ENCODE measurements at places on chromosomes 5 and 9.
A peak's percentile ranks its signal among the peaks of the same experiment; 100 is the strongest.

- peak; percentile 66 for DNase-seq
Measured at GRCh38 chr5:1744393-1745122, 55.1 kb downstream of the MRPL36 start.

DNA sequence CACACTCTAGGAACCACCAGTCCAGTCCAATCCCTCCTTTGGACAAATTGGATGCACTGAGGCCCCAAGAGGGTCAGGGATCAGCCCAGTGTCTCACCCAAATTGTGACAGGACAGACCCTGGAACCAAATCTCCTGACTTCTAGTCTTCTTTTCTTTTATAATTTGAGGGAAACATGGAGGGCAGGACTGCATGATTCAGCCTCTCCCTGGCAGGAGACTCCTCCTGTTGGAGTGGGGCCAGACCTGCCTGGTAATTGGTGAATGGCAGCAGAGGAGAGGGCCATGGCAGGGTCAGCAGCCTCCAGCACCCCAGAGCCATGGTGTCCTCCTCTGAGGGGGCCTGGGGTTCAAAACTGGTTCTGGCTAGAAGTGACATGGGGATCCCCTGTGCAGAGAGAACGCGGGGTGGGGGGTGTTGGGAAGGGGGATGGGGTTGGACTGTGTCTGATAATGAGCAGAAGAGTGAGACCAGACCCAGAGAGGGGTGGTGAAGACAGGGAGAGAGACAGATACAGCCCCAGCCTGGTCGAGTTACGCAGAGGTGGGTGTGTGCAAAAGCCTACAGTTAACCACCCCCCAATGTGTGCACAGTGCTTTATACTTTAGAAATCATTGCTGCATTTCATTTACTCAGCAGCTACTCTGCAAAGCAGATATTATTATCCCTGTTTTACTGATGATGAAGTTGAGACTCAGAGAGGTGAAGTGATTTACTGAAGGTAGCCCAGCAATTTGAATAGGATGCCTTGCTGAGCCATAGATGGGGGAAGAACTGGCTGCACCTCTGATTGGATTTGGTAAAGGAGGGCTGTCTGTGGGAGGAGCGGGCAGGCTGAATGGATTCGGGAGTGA is 3.8 kb upstream of the SYNPO start:
- DNase-seq: no peak

GRCh38 chr9:68706363-68707201 is 1.5 kb downstream of the PIP5K1B start:
- DNase-seq: no peak

DNA sequence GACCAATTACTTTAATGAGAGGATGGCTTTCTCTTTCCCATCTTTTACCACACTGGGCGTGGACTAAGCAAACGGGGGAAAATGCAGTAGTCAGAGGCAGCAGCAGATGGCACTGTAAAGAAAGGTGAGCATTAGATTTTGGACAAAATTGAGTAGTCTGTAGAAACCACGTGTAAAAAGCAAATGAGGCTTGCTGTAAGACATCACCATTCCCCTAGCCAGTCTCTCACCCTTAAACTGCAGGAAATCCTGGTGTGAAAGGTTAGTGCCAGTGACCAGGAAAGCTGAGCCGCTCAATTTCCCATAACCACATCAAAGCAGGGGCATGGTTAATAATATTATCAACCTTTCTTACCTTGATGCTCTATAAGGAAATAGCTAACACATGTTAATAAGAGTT is 31.8 kb downstream of the SPATA31C2 start:
- no peak for DNase-seq

- no peak for DNase-seq
Measured at GRCh38 chr5:107500840-107501239, 169.9 kb downstream of the EFNA5 start.

GRCh38 chr5:119168401-119168800 is 97.5 kb downstream of the DMXL1 start:
- no peak for DNase-seq

GRCh38 chr9:115116421-115117284 is 1.3 kb downstream of the TNC start:
- no peak for DNase-seq

- peak; percentile 36 for DNase-seq
Measured at GRCh38 chr5:1545126-1545804, 21.5 kb upstream of the LPCAT1 start.

- no peak for DNase-seq
Measured at GRCh38 chr9:84604223-84604622, 65.3 kb upstream of the NTRK2 start.

- no peak for DNase-seq
Measured at GRCh38 chr5:15933259-15934207, 246.1 kb downstream of the MARCHF11 start.

- DNase-seq: no peak
Measured at GRCh38 chr5:127342364-127342763, 51.8 kb downstream of the MEGF10 start.

DNA sequence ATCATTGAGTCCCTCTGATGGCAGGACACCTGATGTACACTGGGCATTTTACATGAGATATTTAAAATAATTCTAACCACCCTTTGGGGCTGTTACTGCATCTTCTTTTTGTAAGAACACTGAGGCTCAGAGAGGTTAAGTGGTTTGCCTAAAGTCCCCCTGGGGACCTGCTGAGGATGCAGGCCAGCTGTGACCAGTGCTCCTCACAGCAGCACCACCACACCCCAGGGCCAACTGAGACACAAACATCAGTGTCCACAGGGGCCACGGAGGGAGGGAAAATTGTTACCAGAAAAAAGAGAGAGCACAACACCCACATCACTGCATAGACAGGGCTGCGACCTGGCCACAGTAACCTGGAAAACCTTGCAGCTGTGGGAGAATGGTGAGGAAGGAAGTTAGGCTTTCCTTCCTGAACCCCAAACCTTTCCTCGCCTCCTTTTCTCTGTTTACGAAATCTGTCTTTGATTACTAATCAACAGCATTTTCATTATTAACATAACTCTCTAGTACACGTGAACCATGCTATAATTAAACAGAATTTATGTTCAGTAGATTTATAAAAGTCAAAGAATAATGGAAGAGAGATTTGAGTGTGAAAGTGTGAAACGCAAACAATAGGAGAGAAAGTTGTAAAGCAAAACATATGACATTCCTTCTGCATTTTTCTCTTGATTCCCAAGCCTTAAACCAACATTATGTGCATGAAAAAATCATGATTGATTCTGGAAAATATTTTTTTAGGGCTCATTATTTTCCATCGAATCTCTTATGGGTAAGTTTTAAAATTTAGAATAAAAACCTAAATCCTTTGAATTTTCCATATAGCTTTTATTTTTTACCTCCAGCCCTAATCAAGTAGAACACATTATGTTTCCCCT is 228.1 kb upstream of the DAPK1 start:
- no peak for DNase-seq

GRCh38 chr5:180072556-180072955 is 997 bp upstream of the RNF130 start:
- no peak for DNase-seq

DNA sequence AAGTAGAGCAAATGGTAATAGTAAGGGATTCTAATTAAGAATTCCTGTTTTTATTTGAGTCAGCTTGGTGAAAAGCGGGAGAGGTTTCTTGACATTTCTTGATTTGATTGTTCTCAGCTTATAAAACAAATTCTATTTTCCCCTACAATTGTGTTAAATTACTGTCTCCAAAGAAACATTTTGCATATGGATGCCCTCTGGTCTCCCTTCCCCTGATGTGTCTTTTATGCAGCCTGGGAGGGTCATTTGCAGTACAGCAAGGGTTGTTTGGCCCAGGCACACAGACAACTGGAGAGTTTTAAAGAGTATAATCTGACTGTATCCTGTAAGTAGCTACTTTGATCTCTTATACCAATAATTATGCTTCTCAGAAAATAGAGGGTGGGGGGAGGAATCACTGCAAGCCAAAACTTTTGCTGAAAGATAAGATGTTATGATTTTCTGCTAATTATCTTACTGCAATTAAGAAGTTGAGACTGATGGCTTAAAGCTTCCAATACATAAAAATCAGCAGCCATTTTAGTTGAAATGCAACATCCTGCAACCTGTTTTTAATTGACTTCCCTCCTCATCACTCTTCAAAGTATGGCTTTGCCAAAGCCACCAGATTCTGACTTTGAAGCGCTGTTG is 204.1 kb upstream of the SEMA6A start:
- DNase-seq: no peak

GRCh38 chr9:127873886-127874285 is 3.6 kb downstream of the AK1 start:
- DNase-seq: peak; percentile 90

- DNase-seq: no peak
Measured at GRCh38 chr5:89929834-89930233, 479.7 kb downstream of the CETN3 start.

GRCh38 chr5:54862036-54862435 is 123.4 kb downstream of the ESM1 start:
- no peak for DNase-seq

DNA sequence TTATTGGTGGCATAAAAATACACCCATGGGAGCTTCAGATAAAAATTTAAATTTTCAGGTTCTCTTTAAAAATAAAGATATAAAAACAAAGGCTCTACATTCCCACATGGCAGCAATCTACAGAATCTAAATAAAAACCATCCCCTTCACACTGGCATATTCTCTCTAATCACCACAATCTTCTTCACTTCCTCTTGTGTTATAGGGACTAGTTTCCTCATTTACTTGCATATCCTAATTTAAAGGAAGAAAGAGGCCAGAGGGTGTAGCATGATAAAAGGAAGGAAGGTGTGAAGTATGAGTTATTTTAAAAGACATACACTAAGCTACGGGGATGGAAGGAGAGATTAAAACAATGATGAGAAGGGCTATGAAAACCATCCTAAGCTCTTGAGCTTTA is 390.5 kb downstream of the ZNF608 start:
- no peak for DNase-seq
